ENCODE measurements at places on chromosomes 16 and 17. TPM values are rescaled to one million over a fixed set of nuclear protein-coding genes. Genes with fewer than 3 reads are reported as not detected.

GRCh38 chr17:39763051-39763820 lies 25.5 kb downstream of the GRB7 start:
- H3K27me3 ChIP-seq, result no peaks in the 10 kb centered on the region
- H3K27ac ChIP-seq, result no peak overlapping the region
- no peak for DNase-seq
- H3K4me1 ChIP-seq, result peaks cover 40% of the 10 kb centered on the region

DNA sequence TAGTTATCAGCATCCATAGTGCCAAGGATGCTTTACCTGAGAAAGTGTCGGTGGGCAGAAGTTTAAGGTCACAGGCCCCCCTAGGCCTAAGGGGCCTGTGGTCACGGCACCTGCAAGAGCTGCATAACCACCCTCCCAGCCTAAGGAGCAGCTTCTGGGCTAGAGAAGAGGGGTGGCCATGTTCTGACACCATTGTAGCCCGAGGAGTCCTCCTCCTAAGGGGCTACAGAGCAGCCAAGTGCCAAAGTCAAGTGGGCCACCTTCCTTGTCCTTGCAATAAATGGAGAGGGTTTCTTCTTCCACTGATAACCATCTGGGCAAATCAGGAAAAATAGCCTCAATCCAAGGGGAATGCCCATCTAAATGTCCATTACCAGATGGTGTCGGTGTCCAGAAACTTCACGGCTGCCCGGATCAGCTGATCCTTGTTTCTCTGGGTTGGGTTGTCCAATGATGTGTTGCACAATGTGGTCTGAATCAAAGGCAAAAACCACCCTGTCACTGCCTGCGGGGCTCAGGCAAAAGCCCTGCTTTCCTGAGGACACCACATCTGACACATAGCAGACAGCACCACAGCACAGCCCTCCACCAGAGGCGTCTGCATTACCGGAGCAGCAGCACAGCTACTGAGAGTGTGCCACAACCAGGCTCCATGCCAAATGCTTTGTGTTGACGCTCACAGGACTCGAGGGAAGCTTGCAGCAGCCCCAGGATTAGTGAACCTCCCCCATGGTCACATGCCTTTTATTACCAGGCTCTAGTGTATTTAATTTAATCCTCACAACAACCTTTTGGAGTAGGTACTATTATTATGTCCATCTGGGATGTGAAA lies 12.8 kb downstream of the ATPAF2 start:
- H3K36me3 ChIP-seq, result peaks cover 11% of the 10 kb centered on the region
- peak overlapping the region; percentile 63 for H3K27ac ChIP-seq
- no peak for DNase-seq
- no peak overlapping the region for H3K4me3 ChIP-seq
- peaks cover 10% of the 10 kb centered on the region for H3K4me1 ChIP-seq

Gene ALDH3A1
- not detected for total RNA-seq

Gene EME2
- 26.1 TPM for total RNA-seq

DNA sequence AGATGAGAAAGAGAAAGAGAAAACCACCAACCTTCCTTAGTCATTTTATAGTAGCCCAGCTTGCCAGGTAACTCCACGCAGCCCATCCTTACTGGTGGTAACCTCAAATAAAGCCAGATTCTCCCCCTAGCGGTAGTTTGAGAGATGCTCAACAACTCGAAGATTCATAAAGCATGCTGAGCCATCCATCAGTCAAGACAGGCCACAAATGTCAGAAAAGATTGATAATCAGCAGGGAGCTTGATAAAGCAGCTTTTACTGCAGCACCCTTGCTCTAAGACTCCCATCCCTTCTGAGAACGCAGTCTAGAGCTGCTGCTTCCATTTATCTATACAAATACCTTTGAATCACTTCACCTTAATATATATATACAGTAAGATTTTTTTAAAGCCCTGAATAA lies 451.5 kb upstream of the HSBP1 start:
- no peaks in the 10 kb centered on the region for H3K27me3 ChIP-seq
- no peaks in the 10 kb centered on the region for H3K4me1 ChIP-seq
- H3K27ac ChIP-seq, result no peak overlapping the region
- H3K36me3 ChIP-seq, result no peaks in the 10 kb centered on the region

- no peak overlapping the region for H3K27ac ChIP-seq
- peaks cover 26% of the 10 kb centered on the region for H3K27me3 ChIP-seq
- H3K4me1 ChIP-seq, result peaks cover 2% of the 10 kb centered on the region
- no peak overlapping the region for H3K4me3 ChIP-seq
- no peaks in the 10 kb centered on the region for H3K36me3 ChIP-seq
Observed at GRCh38 chr17:55717898-55718735, 4.5 kb downstream of the TMEM100 start.

- H3K36me3 ChIP-seq, result no peaks in the 10 kb centered on the region
- H3K27me3 ChIP-seq, result no peaks in the 10 kb centered on the region
- peaks cover 4% of the 10 kb centered on the region for H3K4me1 ChIP-seq
- no peak for DNase-seq
- H3K4me3 ChIP-seq, result no peak overlapping the region
Observed at GRCh38 chr16:14510939-14511799, 118.9 kb downstream of the PARN start.

Gene KRTAP3-1
- not detected for total RNA-seq

DNA sequence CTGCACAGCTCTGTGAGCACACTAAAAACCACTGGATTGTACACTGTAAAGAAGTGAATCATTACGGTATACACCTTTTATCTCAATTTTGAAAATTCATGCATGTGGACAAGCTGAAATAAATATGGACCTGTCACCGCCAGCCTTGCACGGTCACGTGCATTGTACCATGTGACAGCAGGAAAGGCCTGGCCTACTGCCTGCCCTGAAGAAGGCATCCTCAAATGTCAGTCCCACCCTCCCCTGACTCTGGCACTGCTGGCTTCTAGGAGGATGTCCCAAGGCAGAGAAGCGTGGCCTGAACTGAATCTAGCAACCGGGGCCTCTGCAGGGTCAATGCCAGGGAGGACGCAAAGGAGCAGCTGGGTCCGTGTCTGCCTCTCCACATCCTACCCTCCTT lies 34.6 kb downstream of the SLC38A8 start:
- no peak overlapping the region for H3K4me3 ChIP-seq
- H3K36me3 ChIP-seq, result no peaks in the 10 kb centered on the region
- H3K27me3 ChIP-seq, result peaks cover 5% of the 10 kb centered on the region
- no peak overlapping the region for H3K27ac ChIP-seq
- no peak for DNase-seq

DNA sequence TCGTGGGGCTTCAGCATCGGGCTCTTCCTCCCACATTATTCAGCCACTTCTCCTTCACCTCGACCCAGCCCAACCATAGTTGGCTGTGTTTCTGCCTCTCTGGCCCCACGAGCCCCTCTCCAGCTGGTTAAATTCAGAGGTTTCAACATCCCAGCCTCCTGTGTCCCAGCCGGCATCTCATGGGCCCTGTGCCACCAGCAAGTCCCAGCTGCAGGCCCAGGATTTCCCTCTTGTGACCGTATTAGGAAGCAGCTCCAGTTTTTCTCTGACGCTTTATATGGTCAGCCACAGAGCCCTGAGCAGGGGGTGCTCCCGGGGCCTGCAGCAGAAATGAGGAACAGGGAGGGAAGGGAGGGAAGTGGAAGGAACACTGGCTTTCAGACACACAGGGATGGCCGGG lies 27.4 kb downstream of the MYH11 start:
- H3K4me3 ChIP-seq, result no peak overlapping the region
- H3K27ac ChIP-seq, result no peak overlapping the region
- peaks cover 6% of the 10 kb centered on the region for H3K27me3 ChIP-seq
- peaks cover 1% of the 10 kb centered on the region for H3K4me1 ChIP-seq
